ENCODE measurements at places on chromosomes 5 and 9.

GRCh38 chr9:133348718-133349573 is 928 bp downstream of the RPL7A start:
- DNase-seq = no peak

GRCh38 chr5:43533646-43534045 is 18.7 kb upstream of the C5orf34 start:
- no peak for DNase-seq

DNA sequence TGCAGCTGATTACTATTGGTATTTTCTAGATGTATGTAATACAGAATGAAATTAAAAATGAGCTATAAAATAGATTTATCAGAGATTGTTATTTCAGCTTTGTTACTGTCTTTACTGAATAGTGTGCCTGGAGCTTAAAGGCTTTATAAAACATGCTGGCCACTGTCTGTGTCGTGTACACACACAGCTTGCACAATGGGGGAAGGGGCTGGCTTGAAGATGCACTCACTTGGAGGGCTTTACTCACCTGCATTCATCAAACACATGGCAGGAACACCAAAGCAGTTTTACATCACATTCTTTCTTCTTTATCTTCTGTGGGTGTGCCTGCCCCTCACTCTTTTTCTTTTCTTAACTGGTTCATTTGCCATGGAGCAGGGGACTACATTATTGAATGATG is 60.9 kb downstream of the TLE4 start:
- DNase-seq = no peak

DNA sequence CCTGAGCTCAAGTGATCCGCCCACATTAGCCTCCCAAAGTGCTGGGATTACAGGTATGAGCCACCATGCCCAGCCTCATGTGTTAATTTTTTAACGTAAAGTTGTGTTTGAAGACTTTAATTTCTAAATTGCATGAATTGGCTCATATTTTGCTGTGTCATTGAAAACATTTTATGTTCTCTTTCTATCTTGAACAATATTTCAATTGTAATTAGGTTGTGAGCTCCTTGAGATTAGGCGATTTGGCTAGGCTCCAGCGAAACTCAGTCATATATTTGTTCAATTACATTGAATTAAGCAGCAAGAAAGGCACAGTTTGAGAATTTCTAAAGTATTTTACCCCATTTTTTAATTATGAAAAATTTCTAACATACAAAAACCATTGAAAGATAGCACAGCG is 34.0 kb downstream of the GAPVD1 start:
- no peak for DNase-seq

DNA sequence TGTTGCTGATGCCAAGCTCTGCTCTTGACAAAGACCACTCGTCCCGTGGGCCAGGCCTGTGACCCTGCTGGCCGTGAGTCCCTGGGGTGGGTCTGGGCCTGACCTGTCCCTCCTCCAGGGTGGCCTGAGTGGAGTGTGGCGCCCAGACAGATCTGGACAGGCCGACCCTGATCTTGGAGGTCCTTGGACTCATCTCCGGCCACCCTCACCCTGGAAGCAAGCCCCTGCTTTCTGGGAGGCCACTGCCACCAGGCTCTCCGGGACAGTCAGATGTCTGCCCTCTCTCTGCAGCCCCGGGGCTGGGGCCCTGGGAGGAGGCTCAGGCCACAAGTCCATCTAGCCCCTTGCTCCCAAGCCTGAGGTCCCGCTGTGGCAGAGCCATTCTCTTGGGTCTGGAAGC is 31.2 kb upstream of the TMEM250 start:
- no peak for DNase-seq

DNA sequence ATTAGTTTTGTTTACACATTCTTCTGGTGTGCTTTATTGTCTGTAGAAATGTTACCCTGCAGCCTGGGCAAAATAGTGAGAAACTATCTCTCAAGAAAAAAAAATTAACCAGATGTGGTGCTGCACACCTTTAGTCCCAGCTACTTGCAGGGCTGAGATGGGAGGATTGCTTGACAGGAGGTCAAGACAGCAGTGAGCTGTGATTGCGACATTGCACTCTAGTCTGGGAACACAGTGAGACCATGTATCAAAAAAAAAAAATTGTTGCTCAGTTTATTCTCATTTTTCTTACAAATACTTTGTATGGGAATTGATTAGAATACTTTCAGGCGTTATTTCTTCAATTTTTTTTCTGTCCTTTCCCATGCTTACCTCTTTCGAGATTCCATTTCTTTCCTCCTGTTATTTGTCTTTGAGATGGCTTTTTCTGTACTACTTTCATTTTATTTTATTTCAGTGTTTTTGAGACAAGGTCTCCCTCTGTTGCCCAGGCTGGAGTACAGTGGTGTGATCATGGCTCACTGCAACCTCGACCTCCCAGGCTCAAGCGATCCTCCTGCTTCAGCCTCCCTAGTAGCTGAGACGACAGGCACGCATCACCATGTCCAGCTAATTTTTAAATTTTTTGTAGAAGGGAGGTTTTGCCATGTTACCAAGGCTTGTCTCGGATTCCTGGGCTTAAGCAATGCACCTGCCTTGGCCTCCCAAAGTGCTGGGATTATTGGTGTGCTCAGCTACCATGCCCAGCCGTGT is 24.9 kb downstream of the TENT2 start:
- DNase-seq = no peak

DNA sequence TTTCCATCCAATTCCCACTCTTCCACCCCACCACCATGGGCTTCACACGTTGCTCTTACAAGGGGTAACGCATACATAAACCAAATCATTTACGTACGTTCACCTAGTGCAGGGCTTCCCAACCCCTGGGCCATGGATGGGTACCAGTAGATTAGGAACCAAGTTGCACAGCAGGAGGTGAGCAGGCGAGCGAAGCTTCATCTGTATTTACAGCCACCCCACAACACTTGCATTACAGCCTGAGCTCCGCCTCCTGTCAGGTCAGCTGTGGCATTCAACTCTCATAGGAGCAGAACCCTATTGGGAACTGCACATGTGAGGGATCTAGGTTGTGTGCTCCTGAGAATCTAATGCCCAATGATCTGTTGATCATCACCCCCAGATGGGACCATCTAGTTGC is 82.3 kb downstream of the CEMIP2 start:
- no peak for DNase-seq

GRCh38 chr9:32783168-32783891 is at the start of gene TMEM215:
Gene TMEM215, plus strand, starts transcription at chr9:32783540. Its CDS starts 644 bp downstream, at chr9:32784184.
- DNase-seq = no peak

- DNase-seq = no peak
Observed at GRCh38 chr9:3857091-3857490, 331.3 kb upstream of the RFX3 start.

DNA sequence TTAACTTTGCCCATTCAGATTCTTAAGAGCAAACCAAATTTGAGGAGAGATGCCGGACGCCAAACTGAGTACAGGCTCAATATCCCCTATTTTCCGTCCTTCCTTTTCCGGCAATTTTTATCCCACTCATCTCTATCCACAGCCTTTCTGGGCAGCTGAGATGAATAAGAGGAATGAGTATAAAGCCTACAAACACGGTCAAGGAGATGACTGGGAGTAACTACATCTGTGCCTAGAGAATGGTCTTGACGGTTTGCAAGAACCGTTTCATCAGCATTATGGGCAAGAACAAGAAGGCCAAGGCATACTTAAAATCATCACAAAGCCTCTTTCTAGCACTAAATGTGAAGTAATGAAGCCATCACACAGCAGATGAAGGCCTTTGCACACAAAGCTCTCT is 227.3 kb downstream of the DCP2 start:
- DNase-seq = no peak

GRCh38 chr9:131728961-131729360 is 10.9 kb downstream of the RAPGEF1 start:
- DNase-seq = peak; percentile 35

DNA sequence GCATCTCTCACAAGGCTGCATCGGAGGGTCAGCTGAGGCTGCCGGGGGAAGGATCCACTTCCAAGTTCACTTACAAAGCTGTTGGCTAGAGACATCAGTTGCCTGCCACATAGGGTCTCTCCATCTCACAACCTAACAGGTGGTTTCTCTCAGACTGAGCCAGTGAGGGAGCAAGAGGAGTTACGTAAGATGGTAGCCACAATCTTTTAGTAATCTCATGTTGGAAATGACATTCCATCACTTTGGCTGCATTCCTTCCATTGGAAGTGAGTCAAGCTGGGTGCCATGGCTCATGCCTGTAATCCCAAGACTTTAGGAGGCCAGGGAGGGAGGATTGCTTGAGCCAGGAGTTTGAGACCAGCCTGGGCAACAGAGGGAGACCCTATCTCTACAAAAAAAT is 7.4 kb upstream of the GRK6 start:
- DNase-seq = no peak

GRCh38 chr5:166127766-166128570 is 2163.5 kb upstream of the WWC1 start:
- DNase-seq = no peak

DNA sequence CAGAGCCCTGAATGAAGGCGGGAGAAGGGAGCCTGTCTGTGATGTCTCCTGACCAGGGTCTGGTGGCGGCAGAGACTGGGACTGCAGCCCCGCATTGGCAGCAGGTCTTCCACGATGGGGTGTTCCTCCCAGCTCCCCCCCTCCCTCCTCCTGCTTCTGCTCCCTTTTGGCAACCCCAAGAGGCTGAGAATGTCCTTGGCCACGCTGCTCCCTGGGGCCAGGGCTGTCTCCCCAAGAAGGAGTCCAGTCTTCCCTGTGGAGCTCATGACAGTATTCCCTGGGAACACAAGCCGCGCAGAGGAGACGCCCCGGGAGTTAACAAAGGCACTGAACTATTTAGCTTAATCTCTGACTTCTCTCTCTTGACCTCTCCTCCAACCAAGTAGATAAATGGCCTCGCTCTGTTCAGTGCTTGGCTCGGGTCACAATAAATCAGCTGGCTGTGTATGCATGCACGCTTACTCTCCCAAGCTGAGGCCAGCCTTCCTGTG is 84.0 kb upstream of the NEURL1B start:
- DNase-seq = no peak

DNA sequence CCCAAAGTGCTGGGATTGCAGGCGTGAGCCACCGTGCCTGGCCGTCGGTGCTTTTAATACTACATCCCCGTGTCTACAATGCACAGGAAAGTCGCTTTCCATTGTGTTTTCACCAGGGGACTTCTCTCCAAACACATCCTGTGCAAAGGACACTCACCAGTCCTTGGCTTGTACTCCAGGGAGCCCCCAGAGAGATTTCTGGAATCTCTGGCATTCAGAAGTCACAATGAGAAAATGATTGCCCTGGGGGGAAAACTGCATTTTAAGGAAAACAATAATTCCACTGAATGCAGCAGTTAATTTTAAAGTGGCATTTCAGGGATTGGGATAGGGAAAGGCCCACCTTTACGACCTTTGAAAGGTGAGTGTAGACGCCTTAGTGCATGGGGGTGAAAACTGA is 112.0 kb downstream of the ADAMTS16 start:
- no peak for DNase-seq

DNA sequence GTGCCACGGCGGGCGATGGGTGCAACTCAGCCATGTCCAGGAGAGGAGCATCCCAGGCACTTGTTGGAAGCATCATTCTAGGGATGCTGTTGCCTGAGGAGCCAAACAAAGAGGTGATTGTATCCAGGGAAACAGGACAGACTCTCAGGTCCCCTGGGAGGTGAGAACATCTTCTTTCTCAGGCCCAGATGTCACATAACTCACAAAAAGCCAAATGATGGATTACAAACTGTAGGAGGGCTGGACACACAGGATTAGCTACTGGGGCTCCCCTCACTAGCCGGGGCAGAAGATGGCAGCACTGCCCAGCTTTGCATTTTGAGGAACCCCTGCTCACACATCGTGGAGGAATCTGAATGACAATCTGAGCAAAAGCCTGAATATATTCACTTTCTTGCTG is 64.7 kb upstream of the NFIL3 start:
- DNase-seq = no peak

GRCh38 chr5:79962575-79963222 is 28.4 kb downstream of the MTX3 start:
- no peak for DNase-seq
